Mesothelial cell of epicardium (in vitro differentiated cells): ENCODE measurements at places on chromosomes 13 and 19. TPM values are rescaled to one million over a fixed set of nuclear protein-coding genes. Genes with fewer than 3 reads are reported as not detected.

DNA sequence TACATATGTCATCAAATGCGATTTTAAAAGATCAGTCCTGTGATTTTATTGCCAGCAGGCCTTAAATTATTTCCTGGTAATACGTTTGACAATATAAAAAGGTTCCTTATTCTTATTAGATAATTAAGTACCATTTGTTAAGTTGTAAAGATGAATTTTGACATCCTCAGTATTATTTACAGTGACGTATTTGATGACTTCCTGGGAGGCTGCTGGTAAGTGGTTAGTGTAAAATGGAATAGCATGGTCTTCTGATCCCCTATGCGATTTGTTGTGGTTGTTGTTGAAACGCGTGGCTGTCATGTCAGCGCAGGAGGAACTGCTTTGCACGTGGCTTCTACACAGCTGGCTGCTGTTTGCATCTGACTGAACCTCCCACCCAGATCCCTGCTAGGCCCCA lies 99.7 kb downstream of the DCLK1 start:
- DNase-seq = no peak

GRCh38 chr13:113935001-113935844 lies 38.7 kb downstream of the C13orf46 start:
- DNase-seq = no peak

DNA sequence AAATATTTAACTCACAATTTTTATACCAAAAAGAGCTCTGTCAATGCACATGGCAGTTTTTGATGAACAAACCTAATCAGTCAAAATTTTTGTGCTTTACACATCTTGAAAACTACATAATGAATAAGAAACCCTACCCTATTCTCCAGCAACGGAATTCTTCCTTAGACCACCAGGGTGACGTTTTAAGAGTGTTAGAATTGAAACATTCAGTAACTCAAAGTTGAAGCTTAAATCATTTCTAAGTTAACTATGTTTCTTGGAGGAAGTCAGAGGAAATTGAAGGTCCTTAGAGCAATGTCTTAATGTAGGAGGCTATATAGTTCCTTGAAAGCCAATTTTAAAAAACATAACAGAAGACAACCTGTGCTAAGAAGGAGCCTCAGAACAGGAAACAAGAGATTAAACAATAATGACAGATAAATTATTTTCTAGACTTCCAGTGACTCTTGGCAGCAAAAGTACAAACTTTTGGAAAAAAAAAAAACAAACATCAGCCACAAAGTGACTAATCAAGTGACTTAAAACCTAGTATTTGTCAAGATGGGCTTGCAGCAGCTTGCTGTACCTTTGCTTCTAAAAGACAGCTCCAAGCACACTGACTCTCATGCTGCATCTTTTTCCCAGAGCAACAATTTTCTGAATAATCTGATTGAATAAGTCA lies 6.2 kb downstream of the SPRY2 start:
- no peak for DNase-seq

DNA sequence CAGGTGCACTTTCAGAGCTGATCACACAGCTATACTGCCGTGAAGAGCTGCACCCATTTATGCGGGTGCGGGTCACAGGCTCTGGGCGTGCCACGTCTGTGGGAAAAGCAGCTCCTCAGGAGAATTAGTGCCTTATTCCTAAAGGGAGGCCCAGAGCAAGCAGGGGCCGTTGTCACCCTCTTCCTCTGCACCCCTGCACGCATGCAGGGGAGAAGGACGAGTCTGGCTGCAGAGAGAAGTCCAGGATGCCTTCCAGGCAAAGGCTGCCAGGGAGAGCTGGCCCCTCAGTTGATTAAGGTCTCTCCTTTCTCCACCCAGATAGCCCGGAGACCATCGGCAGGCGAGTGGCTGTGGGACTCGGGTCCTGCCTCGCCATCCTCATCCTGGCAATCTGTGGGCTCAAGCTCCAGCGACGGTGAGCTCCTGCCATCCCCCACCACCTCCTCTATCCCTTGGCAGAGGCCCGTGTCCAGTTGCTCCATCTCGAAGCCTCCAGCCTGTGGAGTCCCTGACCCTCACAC lies 3.1 kb upstream of the FFAR1 start:
- no peak for DNase-seq

DNA sequence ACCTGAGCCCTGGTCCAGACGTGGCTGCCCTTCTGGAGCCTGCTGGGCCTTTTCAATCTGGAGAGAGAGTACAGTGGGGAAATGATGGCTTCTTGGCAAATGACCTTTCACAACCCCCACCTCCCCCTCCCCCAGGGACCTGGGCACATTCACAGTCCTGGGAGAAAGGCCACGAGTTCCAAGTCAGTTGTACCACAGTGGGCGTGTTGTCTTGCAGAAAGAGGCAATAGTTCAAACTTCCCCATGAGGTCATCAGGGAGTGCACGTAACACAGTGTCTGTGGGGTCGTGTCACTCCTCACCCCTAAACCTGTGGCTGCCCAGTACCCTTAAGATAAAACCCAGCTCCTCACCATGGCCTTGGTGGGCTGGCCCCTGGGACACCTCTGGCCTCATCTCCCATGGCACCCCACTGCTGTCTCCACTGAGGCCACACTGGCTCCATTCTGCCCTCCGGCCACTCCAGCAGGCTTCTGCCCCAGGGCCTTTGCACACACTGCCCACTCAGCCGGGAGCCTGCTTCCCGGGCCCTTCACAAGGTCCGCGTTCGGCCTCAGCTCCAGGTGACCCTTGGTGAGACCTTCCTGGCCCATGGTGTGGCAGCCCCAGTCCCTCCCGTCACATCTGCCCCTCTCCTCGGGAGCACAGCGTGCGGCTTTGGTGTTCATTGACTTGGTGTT lies 13.3 kb downstream of the PLIN4 start:
- no peak for DNase-seq

DIAPH3 gene
- total RNA-seq = 13.4 to 16.8 TPM (median 16.5 TPM) in 3 replicates

PLK5 gene
- 0.38 to 0.51 TPM (median 0.38 TPM) in 3 replicates for total RNA-seq

ZNF528 gene
- total RNA-seq = 10.8 to 12.7 TPM (median 11.8 TPM) in 3 replicates

TMEM190 gene
- 2.2 to 2.4 TPM (median 2.4 TPM) in 3 replicates for total RNA-seq

ZNF345 gene
- total RNA-seq = 14.0 to 15.8 TPM (median 15.2 TPM) in 3 replicates
